ENCODE measurements at places on chromosomes 1 and 21.

- no peak for DNase-seq
Measured at GRCh38 chr1:159898527-159898926, 1.4 kb downstream of the CFAP45 start.

DNA sequence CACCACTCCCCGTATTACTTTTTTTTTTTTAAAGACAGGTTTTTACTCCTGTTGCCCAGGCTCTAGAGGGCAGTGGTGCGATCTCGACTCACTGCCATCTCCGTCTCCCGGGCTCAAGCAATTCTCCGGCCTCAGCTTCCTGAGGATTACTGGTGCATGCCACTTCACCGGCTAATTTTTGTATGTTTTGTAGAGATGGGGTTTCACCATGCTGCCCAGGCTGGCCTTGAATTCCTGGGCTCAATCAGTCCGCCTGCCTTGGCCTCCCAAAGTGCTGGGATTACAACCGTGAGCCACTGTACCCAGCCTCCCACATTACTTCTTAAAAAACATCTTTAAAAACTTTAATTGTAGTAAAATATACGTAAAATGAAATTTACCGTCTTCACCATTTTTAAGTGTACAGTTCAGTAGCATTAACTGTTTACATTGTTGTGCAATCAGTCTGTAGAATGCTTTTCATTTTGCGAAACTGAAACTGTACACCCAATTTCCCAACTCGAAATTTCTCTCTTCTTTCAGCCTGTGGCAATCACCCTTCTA is 77.0 kb downstream of the ZMYM4 start:
- peak; percentile 12 for DNase-seq

DNA sequence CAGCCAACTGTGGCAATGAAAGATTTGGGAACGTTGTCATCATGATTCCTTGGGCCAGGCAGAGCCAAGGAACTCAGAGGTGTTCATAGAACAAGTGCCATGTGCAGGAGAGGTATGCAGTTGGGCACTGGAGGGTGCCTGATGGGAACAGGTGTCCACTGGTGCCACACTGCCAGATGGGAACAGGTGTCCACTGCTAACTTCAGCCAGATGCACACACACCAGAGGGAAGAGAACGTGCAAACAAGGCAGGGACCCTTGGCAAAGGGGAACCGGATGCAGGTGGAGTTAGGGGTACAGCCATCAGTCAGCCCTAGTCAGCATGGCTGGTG is 13.5 kb downstream of the OLFML2B start:
- no peak for DNase-seq

DNA sequence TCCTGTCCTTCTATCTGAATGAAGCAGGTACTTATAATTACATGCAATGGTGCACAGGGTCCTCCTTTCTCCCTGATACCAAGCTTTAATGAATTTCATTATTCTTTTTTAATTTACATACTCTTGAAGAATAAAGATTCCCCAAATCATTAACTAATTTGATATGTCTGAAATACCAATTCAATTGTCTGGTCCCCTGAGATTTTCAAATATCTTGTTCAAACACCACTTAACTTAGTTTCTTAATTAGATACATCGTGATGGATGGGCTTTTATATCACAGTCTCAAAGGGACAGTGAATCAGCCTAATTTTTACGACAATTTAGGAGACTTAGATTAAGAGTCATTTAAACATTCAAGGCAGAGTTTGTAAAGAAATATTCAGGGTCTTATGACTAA is 1054.6 kb downstream of the PLA2G4A start:
- no peak for DNase-seq

DNA sequence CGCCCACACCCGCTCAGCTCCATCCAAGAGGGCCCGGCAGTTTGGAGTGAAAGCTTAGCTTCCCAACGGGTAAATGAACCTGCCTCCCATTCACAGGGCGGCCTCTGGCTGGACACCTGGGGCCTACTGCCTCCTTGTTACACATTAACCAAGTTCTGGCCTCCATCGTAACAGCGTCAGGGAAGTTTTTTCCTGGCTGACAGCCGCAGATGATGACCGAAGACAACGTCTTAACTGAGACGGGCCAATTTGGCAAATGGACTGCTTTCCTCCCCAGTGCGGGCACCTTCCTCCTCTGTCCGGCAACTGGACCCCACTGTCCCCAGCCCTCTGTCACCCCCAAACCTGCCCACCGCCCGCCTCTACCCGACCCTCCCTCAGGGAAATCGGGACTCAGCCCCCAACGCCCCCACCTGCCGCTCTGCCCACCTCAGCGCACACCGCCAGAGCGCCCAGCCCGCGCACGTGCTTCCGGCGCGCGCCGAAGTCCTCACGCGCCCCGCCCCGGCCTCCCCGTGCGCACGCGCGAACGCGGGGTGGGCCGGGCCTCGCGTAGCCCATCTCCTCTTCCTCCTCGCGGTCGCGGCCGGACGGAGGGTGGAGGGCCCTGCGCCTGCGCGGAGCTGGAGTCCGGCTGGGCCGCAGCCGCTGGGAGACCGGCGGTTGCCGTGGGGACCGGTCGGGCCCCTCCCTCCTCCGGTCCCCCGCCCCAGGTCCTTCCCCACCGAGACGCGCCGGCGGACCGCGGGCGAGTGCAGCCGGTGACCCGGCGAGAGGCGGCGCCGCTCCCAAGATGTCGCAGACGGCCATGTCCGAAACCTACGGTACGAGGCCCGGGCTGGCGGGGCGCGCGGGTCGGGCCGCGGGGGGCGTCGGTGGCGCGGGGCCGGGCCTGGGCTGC is at the start of gene RAB4A:
Gene RAB4A, plus strand, starts transcription at position 565 of the 901 bp plus-strand sequence. Its CDS starts 229 bp downstream, at position 794.
- DNase-seq = peak; percentile 82

GRCh38 chr1:165134431-165134830 is 222.1 kb downstream of the LMX1A start:
- no peak for DNase-seq
